ENCODE measurements at places on chromosomes 12 and 14. TPM values are rescaled to one million over a fixed set of nuclear protein-coding genes. Genes with fewer than 3 reads are reported as not detected.

DNA sequence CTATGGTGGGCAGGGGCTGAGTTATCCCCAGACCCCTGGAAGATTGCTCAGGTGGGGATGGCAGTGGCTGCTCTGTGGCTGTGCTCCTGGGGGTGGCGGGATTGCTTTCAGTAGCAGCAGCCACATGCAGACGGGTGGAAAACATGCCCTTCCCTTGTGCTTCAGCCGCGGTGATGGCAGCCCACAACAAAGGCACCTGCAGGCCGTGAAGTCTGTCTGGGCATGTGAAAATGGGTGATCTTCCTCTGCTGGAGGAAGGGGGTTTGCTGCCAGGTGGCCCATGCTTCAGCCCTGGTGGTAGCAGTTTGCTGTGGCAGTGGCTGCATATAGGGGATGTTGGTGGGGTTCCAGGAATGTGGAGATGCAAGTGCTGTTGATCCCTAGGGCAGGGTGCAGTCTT, 326.2 kb upstream of the RGS6 start:
- H3K27ac ChIP-seq: no peak overlapping the region
- H3K4me1 ChIP-seq: no peaks in the 10 kb centered on the region
- no peak for DNase-seq

DNA sequence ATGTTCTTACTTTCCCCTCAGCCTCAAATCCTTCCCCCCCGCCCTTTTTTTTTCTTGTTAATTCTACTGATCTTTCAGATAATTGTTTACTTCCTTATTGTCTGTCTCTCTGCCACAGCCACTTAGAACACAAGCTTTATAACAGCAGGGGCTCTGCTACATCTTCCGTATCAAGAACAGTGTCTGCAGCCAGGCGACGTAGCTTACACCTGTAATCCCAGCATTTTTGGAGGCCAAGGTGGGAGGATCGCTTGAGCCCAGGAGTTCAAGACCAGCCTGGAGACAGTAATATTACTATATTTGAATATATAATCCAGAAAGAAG, 5.4 kb downstream of the SOS2 start:
- peaks cover 73% of the 10 kb centered on the region for H3K4me1 ChIP-seq
- H3K36me3 ChIP-seq: no peaks in the 10 kb centered on the region
- H3K27me3 ChIP-seq: no peaks in the 10 kb centered on the region
- DNase-seq: no peak

- H3K27ac ChIP-seq: no peak overlapping the region
- DNase-seq: peak; percentile 79
- H3K36me3 ChIP-seq: no peaks in the 10 kb centered on the region
- peaks cover 7% of the 10 kb centered on the region for H3K27me3 ChIP-seq
- H3K4me3 ChIP-seq: peak overlapping the region; percentile 41
These were observed 508 bp upstream of the KCNH5 start for GRCh38 chr14:63045612-63046320.

GRCh38 chr12:58942345-58942744, 22.0 kb upstream of the LRIG3 start:
- H3K36me3 ChIP-seq: no peaks in the 10 kb centered on the region
- H3K27me3 ChIP-seq: no peaks in the 10 kb centered on the region
- DNase-seq: no peak
- H3K4me1 ChIP-seq: peaks cover 20% of the 10 kb centered on the region

- no peaks in the 10 kb centered on the region for H3K36me3 ChIP-seq
- H3K27me3 ChIP-seq: no peaks in the 10 kb centered on the region
- peaks cover 78% of the 10 kb centered on the region for H3K4me1 ChIP-seq
- H3K27ac ChIP-seq: peak overlapping the region; percentile 7
These were observed 12.3 kb upstream of the LBHD2 start for GRCh38 chr14:103071544-103072251.

- no peak overlapping the region for H3K4me3 ChIP-seq
- no peak for DNase-seq
- H3K27ac ChIP-seq: no peak overlapping the region
- no peaks in the 10 kb centered on the region for H3K36me3 ChIP-seq
These were observed 61.1 kb upstream of the GALNT9 start for GRCh38 chr12:132390287-132391076.

- DNase-seq: no peak
- H3K4me3 ChIP-seq: no peak overlapping the region
- H3K36me3 ChIP-seq: no peaks in the 10 kb centered on the region
- H3K4me1 ChIP-seq: peaks cover 51% of the 10 kb centered on the region
- H3K27ac ChIP-seq: no peak overlapping the region
These were observed 10.8 kb downstream of the TSPAN9 start for GRCh38 chr12:3087758-3088650.

DNA sequence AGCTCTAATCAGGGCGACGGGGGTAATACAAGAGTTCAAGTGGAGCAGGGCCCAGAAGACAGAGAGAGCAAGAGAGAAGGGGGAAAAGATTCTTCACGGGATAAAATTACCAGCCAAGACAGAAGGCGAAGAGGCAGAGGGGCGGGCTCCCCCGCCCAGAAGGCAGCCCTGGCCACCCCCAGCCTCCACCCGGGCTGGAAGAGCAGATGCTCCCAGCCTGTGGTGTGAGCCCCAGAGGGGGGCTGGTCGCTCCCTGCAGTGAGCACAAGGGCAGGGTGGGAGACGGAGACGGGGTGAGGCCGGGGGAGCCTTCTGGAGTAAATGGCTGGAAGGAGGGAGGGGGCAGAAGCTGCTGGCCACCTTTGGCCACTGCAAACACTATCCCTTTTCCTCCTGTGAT, 1035.6 kb downstream of the VRK1 start:
- H3K27ac ChIP-seq: no peak overlapping the region
- H3K4me1 ChIP-seq: no peaks in the 10 kb centered on the region
- peaks cover 9% of the 10 kb centered on the region for H3K27me3 ChIP-seq
- no peak for DNase-seq

GRCh38 chr14:89125216-89125615, 291.8 kb downstream of the FOXN3 start:
- H3K36me3 ChIP-seq: no peaks in the 10 kb centered on the region
- DNase-seq: no peak
- no peaks in the 10 kb centered on the region for H3K27me3 ChIP-seq
- no peak overlapping the region for H3K27ac ChIP-seq
- no peaks in the 10 kb centered on the region for H3K4me1 ChIP-seq
- H3K4me3 ChIP-seq: no peak overlapping the region

- no peak overlapping the region for H3K27ac ChIP-seq
- no peak overlapping the region for H3K4me3 ChIP-seq
- no peaks in the 10 kb centered on the region for H3K36me3 ChIP-seq
- H3K27me3 ChIP-seq: no peaks in the 10 kb centered on the region
These were observed 161.2 kb downstream of the DAD1 start for GRCh38 chr14:22427771-22428231.

DNA sequence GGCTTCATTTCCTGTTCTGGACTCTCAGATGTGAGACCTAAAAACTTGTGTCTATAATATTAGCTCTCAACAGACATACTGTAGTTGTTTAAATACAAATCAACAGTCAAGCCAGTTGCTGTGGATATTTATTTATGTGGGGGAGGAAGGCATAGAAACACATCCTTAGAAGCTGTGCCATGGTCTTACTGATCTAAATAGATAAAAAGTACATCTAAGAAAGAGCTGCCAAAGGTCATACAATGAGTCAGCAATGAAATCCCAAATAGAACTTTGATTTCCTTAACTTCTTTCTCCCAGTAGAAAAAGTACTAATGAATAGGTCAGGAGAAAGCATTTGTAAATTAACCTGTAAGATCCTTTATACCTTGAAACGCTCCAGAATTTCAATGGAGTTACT, 185.1 kb downstream of the AKAP6 start:
- H3K4me1 ChIP-seq: no peaks in the 10 kb centered on the region
- H3K27ac ChIP-seq: no peak overlapping the region
- no peaks in the 10 kb centered on the region for H3K27me3 ChIP-seq

DNA sequence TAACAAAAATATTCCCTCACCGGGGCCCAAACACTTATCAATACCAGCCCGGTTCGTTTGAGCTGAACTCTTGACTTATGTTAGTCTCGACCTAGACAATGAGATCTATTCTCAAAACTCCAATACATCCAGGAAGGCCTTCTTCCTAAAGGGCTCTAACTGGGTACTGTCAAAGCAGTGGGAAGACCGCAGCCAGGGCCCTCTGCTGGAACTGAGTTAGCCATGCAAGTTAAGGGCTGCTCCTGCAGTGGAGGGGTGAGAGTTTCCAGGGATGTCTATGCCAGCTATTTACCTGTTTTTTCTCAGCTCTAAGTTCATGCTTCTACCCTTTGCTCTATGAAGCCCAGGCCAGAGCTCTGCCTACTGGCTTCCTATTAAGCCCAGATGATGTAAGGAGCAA, 348.8 kb downstream of the GXYLT1 start:
- no peak for DNase-seq
- no peaks in the 10 kb centered on the region for H3K27me3 ChIP-seq
- no peaks in the 10 kb centered on the region for H3K4me1 ChIP-seq
- H3K4me3 ChIP-seq: no peak overlapping the region
- no peaks in the 10 kb centered on the region for H3K36me3 ChIP-seq

GRCh38 chr12:12474471-12474928, 88.2 kb downstream of the DUSP16 start:
- peaks cover 52% of the 10 kb centered on the region for H3K36me3 ChIP-seq
- H3K27me3 ChIP-seq: no peaks in the 10 kb centered on the region
- H3K4me1 ChIP-seq: no peaks in the 10 kb centered on the region
- no peak overlapping the region for H3K4me3 ChIP-seq
- H3K27ac ChIP-seq: peak overlapping the region; percentile 35
- no peak for DNase-seq

GRCh38 chr12:116360579-116361413, 83.3 kb upstream of the MED13L start:
- peak overlapping the region; percentile 24 for H3K27ac ChIP-seq
- H3K4me3 ChIP-seq: no peak overlapping the region
- no peak for DNase-seq
- peaks cover 16% of the 10 kb centered on the region for H3K4me1 ChIP-seq
- no peaks in the 10 kb centered on the region for H3K27me3 ChIP-seq

DNA sequence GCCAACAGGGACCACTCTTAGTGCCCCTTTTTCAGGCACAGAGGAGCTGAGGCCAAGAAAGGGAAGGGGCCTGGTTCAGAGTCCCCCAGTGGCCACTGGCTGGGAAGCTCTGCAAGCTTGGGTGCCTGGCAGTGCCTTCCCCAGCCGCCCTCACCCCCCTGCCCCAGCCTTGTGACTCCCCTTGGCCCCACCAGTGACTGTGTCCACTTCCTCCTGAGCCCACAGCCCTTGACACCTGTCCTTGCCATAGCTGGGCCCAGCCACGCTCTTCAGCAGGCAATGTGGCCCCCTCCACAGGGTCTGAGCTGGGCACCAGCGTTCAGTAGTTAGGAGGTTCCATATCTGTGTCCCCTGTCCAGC, 19.0 kb upstream of the C14orf180 start:
- no peak for DNase-seq
- H3K27ac ChIP-seq: no peak overlapping the region
- H3K4me3 ChIP-seq: no peak overlapping the region

- H3K4me3 ChIP-seq: peak overlapping the region; percentile 43
- H3K36me3 ChIP-seq: peaks cover 47% of the 10 kb centered on the region
- peak; percentile 87 for DNase-seq
- peak overlapping the region; percentile 41 for H3K27ac ChIP-seq
These were observed 77.4 kb downstream of the SCARB1 start for GRCh38 chr12:124786061-124786964.

DNA sequence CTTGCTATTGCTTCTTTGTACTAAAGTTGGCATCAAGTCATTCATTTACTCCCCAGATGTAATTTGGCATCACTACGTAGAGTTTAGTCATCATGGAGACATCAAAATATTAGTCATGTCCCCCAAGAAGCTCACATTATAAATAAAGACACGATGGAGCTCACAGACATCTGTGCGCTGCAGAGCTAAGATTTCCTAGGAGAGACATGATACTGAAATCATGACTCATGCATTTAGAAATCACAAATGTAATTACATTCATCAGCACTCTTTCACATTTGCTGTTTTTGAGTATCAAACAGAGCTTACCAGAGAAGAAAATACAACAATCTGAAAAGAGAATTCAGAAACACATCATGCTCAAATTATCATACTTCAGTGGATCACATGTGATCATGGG, 169.8 kb downstream of the LRIG3 start:
- H3K27me3 ChIP-seq: no peaks in the 10 kb centered on the region
- H3K4me3 ChIP-seq: no peak overlapping the region
- peaks cover 10% of the 10 kb centered on the region for H3K4me1 ChIP-seq

DNA sequence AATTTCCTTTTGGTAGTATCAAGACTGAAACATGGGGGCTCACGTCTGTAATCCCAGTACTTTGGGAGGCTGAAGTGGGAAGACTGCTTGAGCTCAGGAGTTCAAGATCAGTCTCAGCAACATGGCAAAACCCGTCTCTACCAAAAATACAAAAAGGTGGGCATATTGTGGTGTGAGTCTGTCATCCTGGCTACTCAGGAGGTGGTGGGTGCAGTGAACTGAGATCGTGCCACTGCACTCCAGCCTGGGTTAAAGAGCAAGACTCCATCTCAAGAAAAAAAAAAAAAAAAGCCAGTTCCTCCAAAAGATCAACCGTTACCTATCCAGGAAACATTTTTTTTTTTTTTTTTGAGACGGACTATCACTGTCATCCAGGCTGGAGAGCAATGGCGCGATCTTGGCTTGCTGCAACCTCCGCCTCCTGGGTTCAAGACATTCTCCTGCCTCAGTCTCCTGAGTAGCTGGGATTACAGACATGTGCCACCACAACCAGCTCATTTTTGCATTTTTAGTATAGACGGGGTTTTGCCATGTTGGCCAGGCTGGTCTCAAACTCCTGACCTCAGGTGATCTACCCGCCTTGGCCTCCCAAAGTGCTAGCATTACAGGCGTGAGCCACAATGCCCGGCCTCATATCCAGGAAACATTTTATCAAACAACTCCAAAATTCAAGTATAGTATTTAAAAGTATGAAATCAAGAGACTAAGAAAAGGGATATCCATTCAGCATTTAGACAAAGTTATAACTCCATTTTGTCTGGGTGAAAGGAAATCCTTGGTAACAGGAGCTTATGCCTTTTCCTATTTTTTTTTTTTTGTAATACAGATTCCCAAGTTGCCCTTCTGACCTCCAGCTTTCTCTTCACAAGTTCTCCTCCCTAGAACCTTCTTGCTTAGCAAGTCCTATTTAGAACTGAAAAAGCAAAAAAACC, 3.4 kb downstream of the ACIN1 start:
- H3K4me3 ChIP-seq: no peak overlapping the region
- peaks cover 10% of the 10 kb centered on the region for H3K4me1 ChIP-seq
- DNase-seq: no peak
- H3K36me3 ChIP-seq: peaks cover 67% of the 10 kb centered on the region
- H3K27me3 ChIP-seq: no peaks in the 10 kb centered on the region

DNA sequence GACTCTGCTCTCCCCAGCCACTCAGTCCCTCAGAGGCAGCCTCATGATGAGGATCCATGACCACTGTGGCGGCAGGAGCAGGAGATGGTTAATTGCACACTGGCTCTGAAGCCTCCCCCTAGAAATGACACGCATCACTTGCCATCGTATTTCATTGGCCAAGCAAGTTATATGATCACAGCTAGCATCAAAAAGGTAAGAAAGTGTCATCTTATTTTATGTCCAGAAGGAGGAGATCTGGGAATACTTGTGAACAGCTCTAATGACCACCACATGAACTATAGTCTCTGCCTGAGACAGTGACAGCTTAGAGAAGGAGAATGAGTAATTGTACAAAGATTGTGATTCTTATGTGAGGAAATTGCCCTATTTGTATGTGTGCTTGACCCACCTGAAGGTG, 363.4 kb downstream of the NUAK1 start:
- no peak overlapping the region for H3K4me3 ChIP-seq
- DNase-seq: peak; percentile 11
- no peaks in the 10 kb centered on the region for H3K36me3 ChIP-seq
- H3K4me1 ChIP-seq: no peaks in the 10 kb centered on the region
- no peak overlapping the region for H3K27ac ChIP-seq

TXNRD1 gene
- total RNA-seq: 89.3 TPM

ANO2 gene
- 3.8 TPM for total RNA-seq

GALNT9 gene
- total RNA-seq: not detected

TAC3 gene
- not detected for total RNA-seq

SCN8A gene
- 1.3 TPM for total RNA-seq

SERPINA1 gene
- 10.5 TPM for total RNA-seq

AP5M1 gene
- 44.2 TPM for total RNA-seq

NTN4 gene
- total RNA-seq: 50.7 TPM

ARL1 gene
- total RNA-seq: 9.4 TPM

DDIT3 gene
- total RNA-seq: 46.4 TPM

ATXN3 gene
- total RNA-seq: 31.6 TPM
